ENCODE measurements at places on chromosomes 1 and 21.
A peak's percentile ranks its signal among the peaks of the same experiment; 100 is the strongest.

GRCh38 chr1:169478094-169478672, 7.6 kb downstream of the SLC19A2 start:
- DNase-seq = no peak

- DNase-seq = no peak
Measured at GRCh38 chr1:5140136-5140535, 485.7 kb downstream of the AJAP1 start.

GRCh38 chr1:162019006-162019405, 4.7 kb downstream of the OLFML2B start:
- no peak for DNase-seq

- peak; percentile 84 for DNase-seq
Measured at GRCh38 chr1:168084396-168085231, 52.1 kb downstream of the GPR161 start.

DNA sequence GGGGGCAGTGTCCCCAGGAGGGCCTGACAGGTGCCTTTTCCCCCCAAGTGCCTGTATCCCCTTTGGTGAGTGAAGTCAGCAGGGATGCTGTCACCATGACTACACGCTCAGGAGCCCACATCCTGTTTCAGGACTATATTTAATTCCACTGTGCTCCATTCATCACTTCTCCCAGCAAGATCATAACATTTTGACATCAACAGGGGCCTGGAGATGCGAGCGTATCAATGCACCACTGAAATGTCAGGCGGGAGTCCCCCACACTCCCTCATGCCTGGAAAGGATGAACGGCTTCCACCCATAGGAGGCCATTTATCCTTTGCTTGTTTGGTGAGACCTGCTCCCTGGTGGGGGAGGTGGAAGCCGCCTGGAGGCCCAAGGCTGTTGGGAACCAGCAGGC, 119.1 kb downstream of the PTPRU start:
- no peak for DNase-seq

DNA sequence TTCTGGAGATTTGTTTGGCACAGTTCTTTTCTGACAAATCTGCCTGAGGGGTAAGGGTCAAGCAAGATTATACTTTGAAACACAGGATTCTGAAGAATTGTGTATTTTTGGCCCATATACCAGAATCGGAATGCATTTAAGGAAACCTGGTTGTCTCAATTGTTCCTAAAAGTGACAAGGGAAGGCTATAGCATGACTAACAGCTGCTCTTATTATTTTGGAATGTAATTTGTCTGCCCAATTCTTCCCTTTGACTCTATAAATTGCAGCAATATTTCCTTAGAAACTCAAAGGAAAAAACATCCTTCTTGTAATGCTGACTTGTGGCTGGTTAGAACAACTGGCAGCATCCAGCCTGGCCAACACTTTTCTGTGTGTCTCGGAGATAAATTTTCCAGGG, 15.8 kb upstream of the VCAM1 start:
- DNase-seq = no peak

- DNase-seq = no peak
Measured at GRCh38 chr1:179883040-179883744, 1.1 kb downstream of the TOR1AIP1 start.

DNA sequence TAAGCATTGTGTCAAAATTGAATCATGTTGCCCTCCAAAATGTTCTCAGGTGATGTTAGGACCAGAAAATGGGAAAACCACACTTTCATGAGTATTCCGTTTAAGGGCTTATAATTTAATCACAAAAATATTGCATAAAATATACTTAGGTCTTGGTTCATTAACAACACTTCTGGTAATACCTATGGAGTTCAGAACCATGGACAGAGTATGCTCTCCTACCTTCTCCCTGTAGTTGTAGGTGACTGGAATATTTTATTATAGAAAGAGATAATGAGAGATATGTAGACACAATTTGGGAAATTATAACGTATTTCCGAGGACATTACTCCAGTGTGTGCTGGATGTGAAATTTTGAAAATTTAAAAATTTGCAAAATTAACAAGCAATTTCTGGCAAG, 232.5 kb downstream of the NCAM2 start:
- DNase-seq = no peak

- DNase-seq = no peak
Measured at GRCh38 chr1:246306415-246307037, 200.6 kb downstream of the SMYD3 start.
